ENCODE measurements at places on chromosomes 6 and 20.

GRCh38 chr6:33856655-33857054, 52.9 kb upstream of the MLN start:
- DNase-seq, result no peak

DNA sequence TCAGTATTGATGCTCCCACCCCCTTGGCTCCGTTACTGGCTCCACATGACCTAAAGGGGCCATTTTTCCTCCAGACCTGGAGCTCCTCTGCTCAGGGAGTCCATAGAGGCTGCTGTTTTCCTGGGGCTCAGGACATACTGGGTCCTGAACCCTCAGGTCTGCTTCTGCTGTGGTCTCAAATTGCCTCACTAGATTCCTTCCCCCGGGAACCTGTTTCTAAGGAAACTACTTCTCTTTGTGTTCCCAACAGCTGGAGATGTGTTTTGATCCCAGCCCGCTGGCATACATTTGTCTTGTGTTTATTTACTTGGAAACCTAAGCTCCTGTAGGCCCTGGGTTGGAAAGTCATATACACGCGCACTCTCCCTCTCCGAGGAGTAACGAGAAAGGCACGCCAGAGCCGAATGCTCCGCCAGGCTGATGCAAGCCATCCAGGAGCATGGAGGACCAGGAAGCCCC, 222.8 kb downstream of the UST start:
- DNase-seq, result no peak

DNA sequence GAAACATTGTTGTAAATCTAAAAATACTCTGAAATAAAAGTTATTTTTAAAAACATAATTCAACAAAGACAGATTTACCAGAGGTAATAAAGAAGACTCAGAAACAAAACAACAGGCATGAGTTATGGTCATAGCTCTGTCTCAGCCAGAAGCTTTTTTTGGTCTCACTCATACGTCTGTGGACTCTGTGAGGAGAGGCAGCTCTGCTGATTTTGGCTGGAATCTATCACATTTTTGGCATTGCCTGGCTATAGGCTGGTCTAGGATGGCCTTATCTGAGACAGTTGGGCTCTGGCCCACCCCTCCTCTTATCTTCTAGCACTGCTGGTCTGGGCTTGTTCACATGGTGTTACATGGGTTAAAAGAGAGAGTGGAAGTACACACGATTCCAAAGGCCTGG, 514.0 kb upstream of the BTBD3 start:
- DNase-seq, result no peak

- DNase-seq, result no peak
These were observed 125.0 kb downstream of the ZDHHC14 start for GRCh38 chr6:157505912-157506491.

DNA sequence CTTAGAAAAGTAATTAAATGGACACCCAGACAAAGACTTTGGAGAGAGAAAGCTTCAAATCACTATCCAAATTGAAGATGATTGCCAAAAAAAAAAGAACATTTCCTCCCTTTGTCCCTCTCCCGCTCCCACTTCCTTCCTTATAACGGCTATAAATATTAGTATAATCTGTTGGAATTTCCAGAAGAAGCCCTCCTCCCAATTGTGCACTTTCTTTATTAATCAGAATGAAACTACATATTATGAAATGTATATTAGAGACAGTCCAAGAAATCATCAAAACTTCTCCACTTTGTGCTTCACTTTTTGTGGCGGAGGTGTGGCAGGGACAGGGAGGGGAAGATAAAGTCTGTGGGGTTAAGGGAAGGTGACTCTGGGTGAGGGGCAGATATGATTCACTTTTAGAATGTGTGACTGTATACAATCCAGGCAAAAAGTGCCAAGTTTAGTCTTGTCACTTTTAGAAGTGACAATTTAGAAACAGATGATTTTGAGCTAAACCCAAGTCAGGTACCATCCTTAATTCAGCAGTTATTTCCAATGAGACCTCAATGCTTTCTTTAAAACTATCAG, 195.0 kb upstream of the MARCKS start:
- no peak for DNase-seq

DNA sequence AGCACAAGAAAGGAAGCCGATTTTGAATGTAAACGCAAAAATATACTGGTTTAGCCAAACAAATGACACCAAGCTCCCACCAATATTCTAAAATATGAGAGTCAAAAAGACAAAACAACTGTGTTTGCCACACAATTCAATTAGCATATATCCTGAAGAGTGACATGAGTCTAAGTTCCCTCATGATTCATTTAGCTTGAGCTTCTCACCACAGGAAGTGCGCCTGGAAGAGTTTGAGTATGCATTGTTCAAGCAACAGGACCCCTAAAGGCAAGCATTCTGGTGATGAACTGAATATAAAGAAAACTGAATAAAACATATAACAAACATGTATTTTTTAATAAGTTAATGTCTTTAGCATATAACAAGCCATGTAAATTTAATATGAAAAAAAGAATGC, 115.2 kb upstream of the RUNX2 start:
- no peak for DNase-seq

DNA sequence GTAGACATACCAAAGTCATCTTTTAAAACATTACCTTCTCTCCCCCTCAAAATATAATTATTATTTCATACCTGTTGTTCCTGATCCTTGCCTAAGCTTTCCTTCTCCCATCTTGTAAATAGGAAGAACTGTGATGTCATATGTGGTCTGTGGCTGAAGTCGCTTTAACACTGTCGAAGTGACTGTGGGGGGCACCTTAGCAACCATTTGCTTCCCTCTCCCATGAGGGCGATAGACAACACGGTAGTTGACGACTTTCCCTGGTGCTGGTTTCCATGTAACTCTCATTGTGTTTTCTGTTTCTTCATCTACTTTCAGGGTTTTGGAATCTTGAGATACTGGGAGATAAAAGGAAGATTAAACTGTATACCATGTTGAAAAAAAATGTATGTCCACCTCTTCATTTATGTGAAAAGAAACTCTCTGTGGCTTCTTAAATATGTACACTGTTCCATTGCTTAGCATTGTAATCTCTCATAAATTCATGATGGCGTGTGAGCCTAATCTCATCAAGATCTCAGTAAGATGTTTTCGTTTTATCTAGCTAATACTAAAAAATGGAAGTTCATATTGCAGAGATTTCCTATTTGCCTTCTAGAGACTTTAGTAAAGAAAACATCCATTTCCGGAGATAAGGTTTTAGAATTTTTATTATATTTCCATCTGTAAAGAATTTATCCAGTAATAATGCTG, 49.5 kb downstream of the COL12A1 start:
- DNase-seq, result no peak

DNA sequence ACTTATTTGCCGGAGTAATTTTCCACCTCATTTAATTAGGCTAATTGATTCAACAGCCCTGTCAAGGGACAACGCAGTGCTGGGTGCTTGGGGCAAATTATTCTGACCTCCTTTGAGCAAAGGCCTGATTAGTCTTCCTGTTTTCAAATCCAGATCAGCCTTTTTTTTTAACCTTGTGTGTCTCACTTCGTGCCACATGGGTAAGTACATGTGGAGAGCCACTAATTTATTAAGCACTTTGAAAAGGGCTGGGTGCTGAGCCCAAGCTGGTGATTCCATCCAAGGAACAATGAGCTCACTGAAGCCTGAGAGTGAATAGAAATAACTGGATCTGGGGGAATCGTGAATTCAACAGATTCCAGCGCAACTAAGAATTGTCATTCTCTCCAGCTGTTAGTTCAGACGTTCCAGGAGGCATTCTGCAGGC, 229.3 kb downstream of the CLIC5 start:
- no peak for DNase-seq
